ENCODE measurements at places on chromosomes 3 and 15.
A peak's percentile ranks its signal among the peaks of the same experiment; 100 is the strongest.

GRCh38 chr15:32885713-32886112 is 167.9 kb downstream of the GREM1 start:
- H3K27me3 ChIP-seq, result no peaks in the 10 kb centered on the region
- H3K4me3 ChIP-seq, result no peak overlapping the region
- H3K36me3 ChIP-seq, result no peaks in the 10 kb centered on the region
- no peak for DNase-seq
- no peak overlapping the region for H3K27ac ChIP-seq

DNA sequence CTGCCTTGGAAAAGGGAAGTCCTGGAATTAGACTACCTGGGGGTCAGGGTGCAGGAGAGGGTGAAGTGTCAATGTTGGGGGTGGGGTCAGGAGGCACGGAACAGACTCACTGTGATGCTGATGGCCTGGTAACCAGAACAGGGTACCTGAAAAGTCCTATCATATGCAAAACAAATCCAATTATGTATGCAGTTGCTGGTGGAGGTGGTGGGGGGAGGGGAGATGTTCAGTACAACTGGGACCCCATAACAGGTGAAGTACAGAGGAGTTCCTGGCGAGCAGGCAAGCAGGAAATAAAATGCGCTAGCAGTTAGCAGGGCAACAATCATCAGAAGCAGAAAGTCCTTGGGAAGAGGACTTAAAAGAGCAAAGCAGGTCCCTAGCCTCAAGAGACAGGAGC is 4.2 kb upstream of the KATNBL1 start:
- no peak for DNase-seq
- no peaks in the 10 kb centered on the region for H3K27me3 ChIP-seq
- H3K4me3 ChIP-seq, result no peak overlapping the region
- H3K4me1 ChIP-seq, result peaks cover 1% of the 10 kb centered on the region
- H3K27ac ChIP-seq, result no peak overlapping the region

GRCh38 chr3:50226888-50227389 is 9.1 kb upstream of the GNAI2 start:
- H3K27ac ChIP-seq, result peak overlapping the region; percentile 82
- DNase-seq, result peak; percentile 51
- no peaks in the 10 kb centered on the region for H3K36me3 ChIP-seq

DNA sequence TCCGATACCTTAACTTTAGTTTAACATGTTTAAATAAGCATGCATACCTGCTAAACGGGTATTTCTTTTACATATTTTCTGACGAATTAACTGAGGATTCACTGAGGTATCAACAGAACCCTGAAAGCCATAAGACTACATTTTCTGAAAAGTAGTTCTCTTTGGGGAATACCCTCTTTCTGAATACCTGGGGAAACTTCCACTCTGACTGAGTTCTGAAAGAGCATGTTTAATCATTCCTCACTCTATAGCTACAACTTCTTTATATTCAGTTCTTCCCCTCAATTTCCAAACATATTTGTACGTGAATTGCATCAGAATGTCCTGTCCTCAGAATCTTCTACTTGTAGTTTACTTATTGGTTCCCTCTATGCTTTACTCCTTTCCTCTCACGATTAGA is 403.0 kb downstream of the ROBO1 start:
- H3K4me3 ChIP-seq, result no peak overlapping the region
- DNase-seq, result no peak
- H3K4me1 ChIP-seq, result no peaks in the 10 kb centered on the region
- no peaks in the 10 kb centered on the region for H3K36me3 ChIP-seq
- no peaks in the 10 kb centered on the region for H3K27me3 ChIP-seq

DNA sequence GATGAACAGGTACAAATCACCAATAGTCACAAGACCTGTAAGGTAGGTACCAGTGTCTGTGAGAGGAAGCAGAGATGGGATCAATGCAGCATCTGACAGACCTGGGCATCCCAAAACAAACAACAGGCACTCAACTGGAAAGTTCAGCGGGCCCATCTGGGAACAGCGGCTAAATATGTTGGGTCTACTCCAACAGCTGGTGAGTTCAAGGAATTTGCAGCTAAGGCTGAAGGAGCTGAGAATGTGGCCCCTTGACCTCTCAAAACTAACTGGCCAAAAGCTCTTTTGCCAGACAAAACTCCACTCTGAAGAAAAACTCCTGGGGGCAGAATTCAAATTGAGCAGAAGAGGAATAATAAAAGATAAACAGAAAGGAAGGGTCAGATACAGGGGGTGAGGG is 24.4 kb downstream of the AVEN start:
- H3K4me1 ChIP-seq, result no peaks in the 10 kb centered on the region
- H3K4me3 ChIP-seq, result no peak overlapping the region

- H3K4me3 ChIP-seq, result no peak overlapping the region
- H3K36me3 ChIP-seq, result no peaks in the 10 kb centered on the region
- no peak for DNase-seq
- H3K27me3 ChIP-seq, result no peaks in the 10 kb centered on the region
Observed at GRCh38 chr3:170703121-170703588, 117.3 kb upstream of the SLC7A14 start.

- H3K4me3 ChIP-seq, result peak overlapping the region; percentile 99
- DNase-seq, result no peak
Observed at GRCh38 chr3:177196456-177197040, 734 bp downstream of the TBL1XR1 start.

- no peak overlapping the region for H3K4me3 ChIP-seq
- H3K36me3 ChIP-seq, result no peaks in the 10 kb centered on the region
- no peak for DNase-seq
- H3K27ac ChIP-seq, result no peak overlapping the region
Observed at GRCh38 chr3:155323063-155323666, 29.7 kb upstream of the STRIT1 start.

- no peak overlapping the region for H3K4me3 ChIP-seq
- no peak for DNase-seq
- H3K36me3 ChIP-seq, result no peaks in the 10 kb centered on the region
- H3K27ac ChIP-seq, result no peak overlapping the region
Observed at GRCh38 chr3:105801397-105801796, 67.4 kb downstream of the CBLB start.

DNA sequence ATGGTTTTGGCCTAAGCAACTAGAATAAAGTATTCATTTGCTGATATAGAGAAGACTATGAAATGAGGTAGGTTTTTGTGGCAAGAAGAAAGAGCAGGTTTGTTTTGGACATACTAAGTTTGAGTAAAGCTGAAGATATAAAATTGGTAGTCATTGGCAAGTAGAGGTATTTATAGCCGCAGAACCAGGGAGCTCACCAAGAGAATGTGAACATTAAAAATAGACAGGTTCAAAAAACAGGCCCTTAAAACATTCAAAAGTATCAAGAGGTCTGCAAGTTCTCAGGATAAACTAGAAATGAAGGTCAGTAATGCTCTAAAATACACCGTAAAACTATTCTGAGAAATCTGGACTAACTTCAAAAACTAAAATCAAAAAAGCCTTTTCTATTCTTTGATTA is 240.7 kb downstream of the SCAPER start:
- H3K36me3 ChIP-seq, result peaks cover 40% of the 10 kb centered on the region
- no peaks in the 10 kb centered on the region for H3K4me1 ChIP-seq
- no peak for DNase-seq
- H3K4me3 ChIP-seq, result no peak overlapping the region

DNA sequence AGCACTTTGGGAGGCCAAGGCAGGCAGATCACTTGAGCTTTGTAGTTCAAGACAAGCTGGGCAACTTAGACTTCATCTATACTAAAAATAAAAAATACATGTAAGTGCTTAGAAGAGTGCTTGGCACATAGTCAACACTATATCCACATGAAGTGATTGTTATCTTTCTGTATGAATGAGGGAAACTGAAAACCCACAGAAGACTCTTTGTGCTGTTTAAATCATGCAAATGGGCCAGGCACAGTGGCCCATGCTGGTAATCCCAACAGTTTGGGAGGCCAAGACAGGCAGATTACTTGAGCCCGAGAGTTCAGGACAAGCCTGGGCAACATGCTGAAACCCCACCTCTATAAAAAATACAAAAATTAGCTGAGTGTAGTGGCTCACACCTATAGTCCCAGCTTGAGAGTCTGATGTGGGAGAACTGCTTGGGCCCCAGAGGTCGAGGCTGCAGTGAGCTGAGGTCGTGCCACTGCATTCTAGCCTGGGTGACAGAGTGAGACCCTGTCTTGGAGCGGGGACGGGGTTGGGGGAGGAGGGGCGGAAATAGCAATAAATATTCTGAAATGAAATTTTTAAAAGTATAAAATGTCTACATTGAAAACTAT is 129.7 kb downstream of the NR2E3 start:
- H3K4me3 ChIP-seq, result no peak overlapping the region
- H3K27ac ChIP-seq, result no peak overlapping the region
- no peaks in the 10 kb centered on the region for H3K4me1 ChIP-seq

DNA sequence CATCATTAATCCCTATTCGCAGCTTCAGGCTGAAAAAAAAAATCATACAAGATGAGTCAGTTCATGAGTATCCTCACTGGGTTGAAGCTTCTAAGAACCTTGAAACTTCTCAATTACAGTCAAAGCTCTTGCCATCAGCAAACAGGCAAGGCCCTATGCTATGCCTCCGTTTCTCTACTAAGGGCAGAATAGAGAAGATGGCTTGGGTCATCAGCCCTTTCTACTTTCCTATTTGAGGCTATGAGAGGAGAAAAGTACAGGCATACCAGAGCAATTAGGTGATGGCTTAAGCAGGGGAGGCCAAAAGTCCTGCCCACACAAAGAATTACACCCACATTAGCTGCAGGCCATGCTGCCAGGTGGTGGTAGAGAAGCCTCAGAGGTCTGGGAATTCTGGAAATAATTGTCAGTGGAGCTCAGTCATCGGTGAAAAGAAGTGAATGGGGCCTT is 89.0 kb downstream of the MRPL46 start:
- no peak for DNase-seq
- H3K4me3 ChIP-seq, result no peak overlapping the region
- H3K27ac ChIP-seq, result no peak overlapping the region
- no peaks in the 10 kb centered on the region for H3K36me3 ChIP-seq
- H3K4me1 ChIP-seq, result no peaks in the 10 kb centered on the region
- no peaks in the 10 kb centered on the region for H3K27me3 ChIP-seq

GRCh38 chr3:11603628-11604027 is 40.1 kb downstream of the VGLL4 start:
- no peaks in the 10 kb centered on the region for H3K27me3 ChIP-seq
- no peak overlapping the region for H3K4me3 ChIP-seq
- peak overlapping the region; percentile 92 for H3K27ac ChIP-seq
- peaks cover 3% of the 10 kb centered on the region for H3K4me1 ChIP-seq
- peak; percentile 33 for DNase-seq

- H3K27ac ChIP-seq, result no peak overlapping the region
- H3K4me1 ChIP-seq, result no peaks in the 10 kb centered on the region
- H3K36me3 ChIP-seq, result peaks cover 8% of the 10 kb centered on the region
- DNase-seq, result no peak
- H3K27me3 ChIP-seq, result no peaks in the 10 kb centered on the region
Observed at GRCh38 chr15:41734079-41734478, 40.2 kb upstream of the MAPKBP1 start.

- H3K27ac ChIP-seq, result no peak overlapping the region
- DNase-seq, result no peak
- no peaks in the 10 kb centered on the region for H3K36me3 ChIP-seq
- H3K27me3 ChIP-seq, result no peaks in the 10 kb centered on the region
- no peak overlapping the region for H3K4me3 ChIP-seq
Observed at GRCh38 chr3:56761887-56762651, 39.7 kb downstream of the ARHGEF3 start.

DNA sequence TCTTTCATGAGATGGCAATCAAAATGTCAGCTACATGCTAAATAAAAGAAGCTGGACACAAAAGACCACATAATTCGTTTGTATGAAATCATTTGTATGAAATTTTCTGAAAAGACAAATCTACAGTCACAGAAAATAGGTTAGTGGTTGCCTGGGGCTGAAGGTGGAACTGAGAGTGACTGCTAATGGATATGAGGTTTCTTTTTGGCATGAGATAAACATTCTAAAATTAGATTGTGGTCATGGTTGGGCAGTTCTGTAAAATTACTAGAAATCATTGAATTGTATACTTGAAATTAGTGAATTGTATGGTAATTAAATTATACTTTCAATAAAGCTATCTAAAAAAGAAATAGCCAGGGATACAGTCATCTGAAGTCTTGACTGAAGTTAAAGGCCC is 2.7 kb upstream of the DMXL2 start:
- no peak overlapping the region for H3K4me3 ChIP-seq
- H3K4me1 ChIP-seq, result peaks cover 15% of the 10 kb centered on the region
- no peaks in the 10 kb centered on the region for H3K27me3 ChIP-seq

DNA sequence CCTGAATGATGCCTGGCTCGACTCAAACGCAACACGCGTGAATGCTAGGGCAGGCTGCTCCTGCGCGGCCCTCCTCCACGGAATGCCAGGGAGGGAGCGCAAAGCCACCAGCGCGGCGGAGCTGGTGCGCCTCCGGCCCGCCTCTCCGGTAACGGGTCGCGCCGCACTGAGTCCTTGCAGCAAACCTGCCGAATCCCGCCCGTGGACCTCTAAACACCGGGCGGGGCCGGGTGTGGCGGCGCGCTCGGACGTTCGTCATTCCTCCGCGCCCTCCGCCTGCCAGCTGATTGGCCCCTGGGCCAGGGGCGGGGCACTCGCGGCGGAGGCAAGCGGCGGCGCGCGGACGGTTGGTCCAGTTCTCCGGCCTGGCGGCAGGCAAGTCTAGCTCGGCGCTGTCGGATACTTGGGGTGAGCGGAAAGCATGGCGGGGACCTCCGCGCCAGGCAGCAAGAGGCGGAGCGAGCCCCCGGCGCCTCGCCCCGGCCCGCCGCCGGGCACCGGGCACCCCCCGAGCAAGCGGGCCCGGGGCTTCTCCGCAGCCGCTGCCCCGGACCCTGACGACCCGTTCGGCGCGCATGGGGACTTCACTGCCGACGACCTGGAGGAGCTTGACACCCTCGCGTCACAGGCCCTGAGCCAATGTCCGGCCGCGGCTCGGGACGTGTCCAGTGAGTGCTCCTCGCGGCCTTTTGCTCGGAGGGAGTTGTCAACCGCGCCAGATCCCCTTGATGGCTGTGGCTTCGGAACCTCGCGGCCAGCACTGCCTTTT is at the start of gene ATRIP:
ATRIP (plus strand) TSS at position 313 of the 769 bp plus-strand sequence; CDS start at position 422, 109 bp downstream.
- H3K4me1 ChIP-seq, result no peaks in the 10 kb centered on the region
- peak within 1 kb of the TSS; percentile 67 for H3K4me3 ChIP-seq
- no peaks in the 10 kb centered on the region for H3K27me3 ChIP-seq
- DNase-seq, result peak; percentile 87
- H3K36me3 ChIP-seq, result peaks cover 43% of the 10 kb centered on the region

GRCh38 chr3:49161808-49162530 is 4.2 kb downstream of the CCDC71 start:
- no peak overlapping the region for H3K4me3 ChIP-seq
- no peaks in the 10 kb centered on the region for H3K36me3 ChIP-seq
- H3K27me3 ChIP-seq, result no peaks in the 10 kb centered on the region
- H3K27ac ChIP-seq, result no peak overlapping the region
- DNase-seq, result no peak

DNA sequence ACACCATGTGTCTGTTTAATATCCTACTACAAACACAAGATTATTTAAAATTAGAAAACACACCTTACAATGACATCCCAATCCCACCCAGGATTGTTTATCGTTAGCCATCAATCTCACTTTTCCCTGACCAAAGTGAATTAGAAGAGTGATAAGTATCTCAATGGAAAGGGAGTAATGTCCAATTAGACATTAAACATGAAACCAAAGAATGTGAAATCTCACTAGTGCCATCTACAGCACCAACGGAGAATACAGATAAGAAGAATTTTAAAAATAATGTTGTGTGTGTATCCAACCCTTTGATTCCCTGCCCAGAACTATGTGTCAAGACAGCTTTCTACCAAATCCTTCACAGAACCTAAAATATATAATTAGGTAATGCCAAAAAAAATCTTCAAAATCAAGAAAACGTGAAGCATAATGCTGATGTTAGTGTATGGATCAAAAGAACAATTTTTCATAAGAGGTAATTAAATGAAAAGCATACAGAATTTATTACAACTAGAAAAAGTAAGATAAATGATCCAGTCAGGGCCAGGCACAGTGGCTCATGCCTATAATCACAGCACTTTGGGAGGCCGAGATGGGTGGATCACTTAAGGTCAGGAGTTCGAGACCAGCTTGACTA is 64.2 kb downstream of the SCAPER start:
- no peak overlapping the region for H3K27ac ChIP-seq
- no peaks in the 10 kb centered on the region for H3K4me1 ChIP-seq
- DNase-seq, result no peak
- no peaks in the 10 kb centered on the region for H3K27me3 ChIP-seq
- H3K4me3 ChIP-seq, result no peak overlapping the region
